ENCODE measurements at places on chromosomes 16 and 17.

- no peak for DNase-seq
Observed at GRCh38 chr17:59762049-59762823, 54.8 kb downstream of the VMP1 start.

DNA sequence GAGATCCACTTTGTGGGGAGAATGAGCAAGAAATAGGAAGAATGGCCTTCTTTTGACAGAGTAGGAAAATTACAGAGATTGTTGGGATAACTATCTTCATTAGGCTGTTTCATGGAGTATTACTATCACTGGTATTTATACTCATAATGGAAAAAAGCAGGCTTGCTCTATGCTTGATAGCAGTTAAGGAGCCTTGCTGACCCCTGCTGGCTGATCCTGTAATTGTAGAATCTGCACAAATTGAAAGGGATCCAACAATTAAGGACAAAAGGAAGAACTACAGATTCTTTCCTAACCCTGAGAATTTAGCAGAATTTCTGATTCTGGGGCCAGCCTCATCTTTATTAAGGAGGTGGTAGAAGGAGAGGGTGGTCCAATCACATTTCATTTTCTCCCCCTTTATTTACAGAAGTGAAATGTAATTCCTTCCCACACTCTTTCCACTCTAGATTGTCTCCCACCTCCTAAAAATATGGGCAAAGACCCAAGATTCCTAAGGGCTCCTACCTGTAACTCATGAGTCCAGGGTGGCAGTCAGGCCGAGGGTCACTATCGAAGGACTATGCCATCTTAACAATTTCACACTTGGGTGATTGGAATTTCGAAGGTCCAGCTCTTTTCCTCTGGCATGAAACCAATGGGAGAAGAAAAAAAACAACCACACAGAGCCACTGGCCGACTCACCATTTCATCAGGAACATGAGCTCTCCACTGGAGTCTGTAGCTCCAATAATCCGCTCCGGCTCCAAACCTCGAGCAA is 26.3 kb downstream of the NFE2L1 start:
- DNase-seq: no peak

DNA sequence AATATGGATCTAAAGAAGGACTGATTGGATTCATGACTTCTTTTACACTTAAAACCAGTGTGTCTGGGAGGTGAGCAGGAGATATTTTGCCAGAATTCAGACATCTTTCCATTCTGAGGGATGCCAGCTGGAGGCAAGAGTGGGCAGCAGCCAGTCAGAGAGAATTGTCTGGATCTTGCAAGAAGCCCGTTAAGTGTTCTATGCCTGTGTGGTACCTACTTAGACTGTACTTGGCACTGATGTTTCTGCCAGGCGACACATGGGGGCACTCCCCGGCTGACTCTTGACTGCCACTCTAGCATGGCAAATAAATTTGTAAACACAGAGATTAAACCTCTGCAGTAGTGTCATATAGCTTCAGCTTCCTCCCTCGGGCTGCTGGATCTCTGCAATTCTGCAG is 247.7 kb downstream of the UTP18 start:
- DNase-seq: no peak

GRCh38 chr16:56616608-56617211 is 8.3 kb downstream of the MT2A start:
- DNase-seq: no peak

- DNase-seq: no peak
Observed at GRCh38 chr17:30717291-30718098, 107.0 kb downstream of the CRLF3 start.

DNA sequence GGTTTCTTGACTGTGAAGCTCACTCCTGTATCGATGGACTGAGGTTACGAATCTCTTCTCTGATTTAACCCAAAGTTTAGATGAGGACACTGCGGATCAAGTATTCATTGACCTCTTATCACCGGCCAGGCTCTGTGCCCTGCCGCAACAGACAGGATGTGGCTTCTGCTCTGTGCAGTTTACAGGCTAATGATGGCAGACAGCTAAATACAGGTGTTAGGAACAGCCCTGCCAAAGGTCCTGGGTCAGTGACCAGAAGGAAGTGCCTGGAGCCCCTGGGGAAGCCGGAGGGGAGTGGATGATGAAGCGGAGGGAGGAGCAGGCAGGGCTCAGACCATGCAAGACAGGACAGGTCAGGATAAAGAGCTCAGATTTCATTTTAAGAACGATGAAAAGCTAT is 44.4 kb downstream of the HAPSTR1 start:
- DNase-seq: no peak

DNA sequence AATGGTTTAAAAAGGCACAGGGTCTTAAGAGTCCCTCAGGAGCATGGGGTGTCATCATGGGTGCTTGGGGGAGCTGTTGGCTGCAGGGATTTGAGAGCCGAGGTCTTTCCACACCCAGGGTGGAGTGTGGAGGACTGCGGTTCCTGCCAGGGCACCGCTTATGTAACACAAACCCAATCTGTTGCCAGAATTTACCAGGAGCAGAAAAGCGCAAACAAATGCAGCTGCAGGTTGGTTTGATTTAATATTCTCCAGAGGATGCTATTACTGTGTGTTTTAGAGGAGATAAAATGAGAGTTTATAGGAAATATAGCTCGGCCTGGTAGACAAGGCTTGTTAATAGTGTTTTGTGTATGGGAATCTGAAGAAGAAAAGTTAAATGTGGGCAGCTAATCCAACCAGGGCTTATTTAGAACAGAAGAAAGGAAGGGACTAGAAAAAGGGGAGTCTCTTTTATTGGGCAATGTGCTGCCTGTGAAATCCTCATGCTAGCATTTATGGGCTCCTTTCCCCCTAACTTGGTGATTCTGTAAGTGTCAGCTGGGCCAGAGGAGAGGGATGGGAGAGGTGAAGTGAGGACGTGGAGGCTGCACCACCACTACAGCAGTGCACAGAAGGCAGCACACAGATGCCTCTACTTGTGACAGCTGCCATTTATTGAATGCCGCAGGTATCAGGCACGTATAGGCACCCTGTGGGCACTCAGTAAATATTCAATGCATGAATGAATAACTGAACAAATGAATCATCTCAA is 174.7 kb downstream of the KATNIP start:
- no peak for DNase-seq

- DNase-seq: no peak
Observed at GRCh38 chr17:45784293-45784740, at the start of gene CRHR1. Gene CRHR1, plus strand, starts transcription at chr17:45784320. Its CDS starts 225 bp downstream, at chr17:45784545.

- no peak for DNase-seq
Observed at GRCh38 chr16:57123216-57123973, 31.0 kb downstream of the CPNE2 start.

Data from fibroblast of skin of left biceps (primary cell).